HCT116 (cell line): ENCODE measurements at places on chromosomes 6 and 20. TPM values are rescaled to one million over a fixed set of nuclear protein-coding genes. Genes with fewer than 3 reads are reported as not detected.
A peak's percentile ranks its signal among the peaks of the same experiment; 100 is the strongest.

The LY6G6D gene
- total RNA-seq, result not detected

- no peak overlapping the region for H3K27ac ChIP-seq
- no peak overlapping the region for H3K4me3 ChIP-seq
- H3K36me3 ChIP-seq, result no peaks in the 10 kb centered on the region
- no peak for DNase-seq
- no peaks in the 10 kb centered on the region for H3K4me1 ChIP-seq
Observed at GRCh38 chr6:152184573-152184916, 377.1 kb downstream of the ESR1 start.

GRCh38 chr20:62578294-62578897 is 63.9 kb upstream of the SLCO4A1 start:
- H3K27me3 ChIP-seq, result peaks cover 17% of the 10 kb centered on the region; the same call in 1 of the 2 replicates
- no peaks in the 10 kb centered on the region; the same call in 1 of the 2 replicates for H3K4me1 ChIP-seq
- H3K4me3 ChIP-seq, result no peak overlapping the region
- DNase-seq, result no peak

DNA sequence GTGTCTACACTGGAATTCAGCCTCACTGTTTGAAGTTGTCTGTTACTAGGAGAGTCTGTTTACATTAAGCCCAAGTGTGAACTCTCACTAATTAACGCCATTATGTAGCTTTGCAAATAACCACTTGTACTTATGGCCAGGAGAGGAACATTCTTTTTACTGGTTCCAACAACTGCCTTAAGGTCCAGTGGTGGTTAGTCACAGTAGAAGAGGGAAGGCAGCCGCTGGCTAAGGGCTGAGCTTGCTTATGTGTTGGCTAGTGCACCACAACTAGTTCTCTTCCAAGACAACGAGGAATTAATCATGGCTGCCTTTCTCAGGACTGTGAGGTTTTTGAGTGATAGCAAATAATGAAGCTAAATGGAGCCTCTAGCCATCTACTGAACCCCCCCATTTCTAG is 14.9 kb upstream of the SLC22A23 start:
- no peaks in the 10 kb centered on the region for H3K27me3 ChIP-seq
- DNase-seq, result no peak
- peaks cover 9% of the 10 kb centered on the region for H3K4me1 ChIP-seq
- no peaks in the 10 kb centered on the region for H3K36me3 ChIP-seq
- H3K27ac ChIP-seq, result no peak overlapping the region

GRCh38 chr6:137258170-137258569 is 39.0 kb upstream of the IFNGR1 start:
- H3K4me3 ChIP-seq, result no peak overlapping the region
- H3K27me3 ChIP-seq, result no peaks in the 10 kb centered on the region
- no peaks in the 10 kb centered on the region for H3K36me3 ChIP-seq
- H3K4me1 ChIP-seq, result no peaks in the 10 kb centered on the region
- H3K27ac ChIP-seq, result no peak overlapping the region
- DNase-seq, result no peak

- no peaks in the 10 kb centered on the region for H3K4me1 ChIP-seq
- no peak for DNase-seq
- H3K36me3 ChIP-seq, result no peaks in the 10 kb centered on the region
- peaks cover 6% of the 10 kb centered on the region; the same call in 1 of the 2 replicates for H3K27me3 ChIP-seq
- no peak overlapping the region for H3K27ac ChIP-seq
Observed at GRCh38 chr20:40470445-40471260, 218.4 kb downstream of the MAFB start.

- no peak overlapping the region for H3K4me3 ChIP-seq
- no peak overlapping the region for H3K27ac ChIP-seq
- no peak for DNase-seq
Observed at GRCh38 chr6:89834884-89835792, 5.5 kb downstream of the CASP8AP2 start.

DNA sequence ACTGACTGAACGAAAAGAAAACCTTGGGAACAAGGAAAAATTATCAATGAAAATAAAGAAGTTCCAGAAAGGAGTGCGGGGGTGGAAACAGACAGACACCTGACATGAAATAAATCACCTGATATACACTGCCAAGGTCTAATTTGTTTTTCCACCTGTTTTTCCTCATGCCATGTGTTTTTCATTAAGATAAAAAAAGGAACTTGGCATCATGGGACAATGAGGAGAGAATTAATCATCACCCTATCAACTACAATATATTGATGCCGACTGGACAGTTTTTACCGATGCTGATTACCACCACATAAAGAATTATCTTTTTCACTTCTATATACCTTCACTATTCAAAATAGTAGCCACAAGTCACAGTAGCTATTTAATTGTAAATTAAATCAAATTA is 233.2 kb downstream of the ARHGAP18 start:
- H3K4me3 ChIP-seq, result no peak overlapping the region
- no peak overlapping the region for H3K27ac ChIP-seq
- no peak for DNase-seq
- H3K36me3 ChIP-seq, result no peaks in the 10 kb centered on the region

DNA sequence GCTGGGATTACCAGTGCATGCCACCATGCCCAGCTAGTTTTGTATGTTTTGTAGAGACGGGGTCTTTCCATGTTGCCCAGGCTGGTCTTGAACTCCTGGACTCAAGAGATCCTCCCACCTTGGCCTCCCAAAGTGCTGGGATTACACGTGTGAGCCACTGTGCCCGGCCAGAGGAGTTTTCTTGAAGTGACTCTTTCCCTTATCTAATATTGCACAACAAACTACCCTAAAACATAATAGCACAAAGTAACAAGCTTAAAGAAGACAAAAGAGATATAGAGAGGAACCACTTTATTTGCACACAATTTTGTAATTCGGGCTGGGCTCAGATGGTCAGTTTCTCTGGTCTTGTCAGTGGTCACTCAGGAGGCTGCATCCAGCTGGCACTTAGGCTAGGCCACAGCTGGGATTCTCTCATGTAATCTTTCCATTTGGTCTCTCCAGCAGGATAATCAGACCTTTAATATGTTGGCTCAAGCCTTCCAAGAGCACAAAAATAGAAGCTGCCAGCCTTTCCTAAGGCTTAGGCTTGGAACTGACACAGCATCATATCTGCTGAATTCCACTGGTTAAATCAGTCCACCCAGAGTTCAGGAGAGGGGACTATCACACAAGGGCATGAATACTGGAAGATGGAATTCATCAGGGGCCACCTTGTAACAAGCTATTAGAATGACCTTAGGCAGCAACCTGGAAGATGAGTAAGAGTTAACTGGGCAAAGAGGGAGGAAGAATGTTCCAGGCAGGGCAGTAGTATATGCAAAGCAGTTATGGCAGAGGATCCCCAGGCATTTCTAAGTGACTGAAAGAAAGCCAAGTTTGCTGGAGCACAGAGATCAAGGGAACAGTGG is 56.7 kb upstream of the PNRC1 start:
- DNase-seq, result no peak
- H3K27me3 ChIP-seq, result no peaks in the 10 kb centered on the region
- no peaks in the 10 kb centered on the region for H3K4me1 ChIP-seq
- H3K27ac ChIP-seq, result no peak overlapping the region
- no peak overlapping the region for H3K4me3 ChIP-seq

DNA sequence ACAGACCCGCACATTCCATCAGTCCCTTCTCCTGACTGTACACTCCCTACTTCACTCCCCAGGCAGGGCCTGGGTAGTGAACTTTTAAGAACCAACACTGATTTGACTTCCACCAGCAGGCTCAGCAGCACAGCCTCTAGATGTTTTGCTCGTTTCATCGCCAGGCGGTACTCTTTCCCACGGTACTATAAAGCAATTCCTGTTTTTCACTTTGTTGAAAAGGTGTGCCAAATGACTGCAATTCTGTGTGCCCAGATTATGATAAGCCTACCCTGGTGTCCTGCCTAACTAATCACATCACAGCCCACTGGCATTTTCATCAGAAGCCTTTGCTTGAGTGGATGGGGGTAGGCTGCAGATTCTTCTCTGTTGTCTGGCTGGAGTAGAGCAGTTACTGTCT is 12.9 kb upstream of the WTAP start:
- H3K4me3 ChIP-seq, result no peak overlapping the region
- DNase-seq, result no peak
- H3K4me1 ChIP-seq, result no peaks in the 10 kb centered on the region
- H3K27ac ChIP-seq, result no peak overlapping the region
- H3K36me3 ChIP-seq, result no peaks in the 10 kb centered on the region
- no peaks in the 10 kb centered on the region for H3K27me3 ChIP-seq

The IBTK gene
- total RNA-seq, result 36.6 TPM

The TMEM244 gene
- total RNA-seq, result not detected

- H3K36me3 ChIP-seq, result no peaks in the 10 kb centered on the region
- DNase-seq, result no peak
- no peak overlapping the region for H3K4me3 ChIP-seq
- no peaks in the 10 kb centered on the region for H3K27me3 ChIP-seq
Observed at GRCh38 chr20:47063407-47063806, 168.8 kb downstream of the EYA2 start.

- no peak for DNase-seq
- no peak overlapping the region for H3K4me3 ChIP-seq
- no peaks in the 10 kb centered on the region for H3K36me3 ChIP-seq
- H3K27me3 ChIP-seq, result no peaks in the 10 kb centered on the region
Observed at GRCh38 chr6:158543606-158544185, 16.2 kb upstream of the TMEM181 start.

- H3K27ac ChIP-seq, result no peak overlapping the region
- H3K4me3 ChIP-seq, result no peak overlapping the region
- H3K27me3 ChIP-seq, result no peaks in the 10 kb centered on the region
- DNase-seq, result no peak
- H3K36me3 ChIP-seq, result no peaks in the 10 kb centered on the region
Observed at GRCh38 chr20:11232896-11233295, 559.1 kb upstream of the JAG1 start.

GRCh38 chr20:60138256-60139220 is 180.3 kb downstream of the CDH26 start:
- H3K36me3 ChIP-seq, result no peaks in the 10 kb centered on the region
- no peak overlapping the region for H3K27ac ChIP-seq
- H3K4me3 ChIP-seq, result no peak overlapping the region
- H3K4me1 ChIP-seq, result no peaks in the 10 kb centered on the region

DNA sequence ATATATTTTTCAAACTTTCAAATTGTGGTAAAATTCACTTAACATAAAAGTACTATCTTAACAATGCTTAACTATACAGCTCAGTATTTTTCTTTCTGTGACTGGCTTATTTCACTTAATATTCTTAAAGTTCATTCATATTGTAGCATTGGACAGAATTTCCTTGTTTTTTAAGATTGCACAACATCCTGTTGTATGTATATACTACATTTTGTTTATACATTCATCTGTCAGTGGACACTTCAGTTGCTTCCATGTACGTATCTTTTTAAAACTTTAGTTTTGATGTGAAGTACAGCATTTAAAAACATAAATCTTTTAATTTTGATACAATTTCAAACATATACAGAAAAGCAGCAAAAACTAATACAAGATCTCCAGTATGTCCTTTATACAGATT is 220.7 kb downstream of the ZFAND3 start:
- no peaks in the 10 kb centered on the region for H3K4me1 ChIP-seq
- H3K4me3 ChIP-seq, result no peak overlapping the region
- no peaks in the 10 kb centered on the region for H3K27me3 ChIP-seq
- DNase-seq, result no peak
- no peak overlapping the region for H3K27ac ChIP-seq

DNA sequence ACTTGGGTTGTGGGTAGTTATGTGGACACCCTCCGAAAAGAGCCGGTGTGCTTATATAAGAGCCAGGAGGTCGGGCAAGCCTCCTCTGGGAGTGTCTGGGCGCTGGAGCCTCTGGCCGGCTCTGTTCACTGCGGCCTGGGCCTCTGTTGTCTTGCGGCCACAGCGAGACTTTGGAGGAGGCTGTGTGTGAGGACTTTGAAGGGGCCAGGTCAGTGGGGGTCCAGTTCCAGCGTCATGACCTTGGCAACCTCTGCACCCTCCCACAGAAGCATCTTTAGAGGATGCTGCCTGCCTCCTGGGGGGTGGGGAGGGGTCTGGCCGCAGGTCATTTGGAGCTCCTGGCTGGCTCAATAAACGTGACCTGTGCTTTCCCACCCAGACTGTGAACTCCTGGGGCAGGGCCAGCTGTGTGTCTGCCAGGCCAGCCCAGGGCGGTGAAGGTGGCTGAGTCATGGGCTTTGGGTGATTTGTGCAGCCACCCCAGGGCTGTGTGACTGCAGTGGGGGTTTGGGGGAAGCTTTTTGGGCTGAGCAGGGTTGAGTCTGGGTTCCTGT is 1.2 kb downstream of the TCEA2 start:
- peaks cover 42% of the 10 kb centered on the region for H3K4me1 ChIP-seq
- peak overlapping the region; percentile 76 for H3K27ac ChIP-seq
- peak; percentile 22 for DNase-seq
- H3K4me3 ChIP-seq, result peak overlapping the region; percentile 78
- H3K36me3 ChIP-seq, result no peaks in the 10 kb centered on the region

GRCh38 chr20:37234254-37234581 is 27.4 kb downstream of the GHRH start:
- H3K4me3 ChIP-seq, result no peak overlapping the region
- no peak for DNase-seq
- H3K36me3 ChIP-seq, result peaks cover 74% of the 10 kb centered on the region
- no peaks in the 10 kb centered on the region for H3K4me1 ChIP-seq
